Sciatic nerve (tissue), 2 donors: ENCODE measurements at places on chromosomes 5 and 9. TPM values are rescaled to one million over a fixed set of nuclear protein-coding genes. Genes with fewer than 3 reads are reported as not detected.
A peak's percentile ranks its signal among the peaks of the same experiment; 100 is the strongest.

DNA sequence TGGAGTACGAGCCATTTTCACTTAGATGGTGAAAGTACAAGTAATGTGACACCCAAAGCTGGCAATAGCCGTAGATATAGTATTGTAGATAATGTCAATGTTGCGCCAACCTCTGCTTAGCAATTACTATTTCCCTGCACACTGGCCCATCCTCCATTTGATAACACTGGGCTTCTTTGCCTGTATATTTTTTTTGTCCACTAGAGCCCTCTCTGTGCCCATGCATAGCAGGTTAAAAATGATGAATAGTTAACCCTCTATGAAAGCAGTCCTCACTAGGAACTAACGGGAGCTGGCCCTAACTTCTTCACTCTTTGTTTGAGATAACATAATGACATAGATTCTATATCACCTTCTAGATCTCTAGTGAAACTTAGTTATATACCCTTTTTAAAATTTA is 416.8 kb downstream of the TUSC1 start:
- no peak for DNase-seq

DNA sequence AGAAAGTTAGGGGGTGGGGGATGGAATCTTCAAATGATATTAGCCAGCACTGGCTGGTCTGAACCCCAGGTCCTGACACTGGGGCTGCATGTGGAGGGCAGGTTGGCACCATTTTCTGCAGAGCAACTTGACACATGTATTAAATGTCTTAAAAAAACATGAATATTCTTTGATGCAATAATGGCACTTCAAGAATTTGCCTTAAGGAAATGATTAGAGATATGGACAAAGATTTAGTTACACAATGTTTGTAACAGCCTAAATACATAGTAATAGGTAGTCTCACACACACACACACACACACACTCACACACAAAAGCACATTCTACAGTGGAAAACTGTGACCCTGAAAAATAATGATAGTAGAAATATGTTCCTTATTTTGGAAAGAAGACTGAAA is 3.6 kb downstream of the SVEP1 start:
- DNase-seq: no peak

GRCh38 chr5:105947461-105947860 is 1723.3 kb downstream of the EFNA5 start:
- no peak for DNase-seq

- no peak for DNase-seq
Measured at GRCh38 chr9:68791169-68791568, 86.1 kb downstream of the PIP5K1B start.

- DNase-seq: no peak
Measured at GRCh38 chr5:102855681-102856388, 100.7 kb downstream of the PAM start.

- DNase-seq: no peak
Measured at GRCh38 chr5:53099546-53099945, 10.0 kb downstream of the MOCS2 start.

DNA sequence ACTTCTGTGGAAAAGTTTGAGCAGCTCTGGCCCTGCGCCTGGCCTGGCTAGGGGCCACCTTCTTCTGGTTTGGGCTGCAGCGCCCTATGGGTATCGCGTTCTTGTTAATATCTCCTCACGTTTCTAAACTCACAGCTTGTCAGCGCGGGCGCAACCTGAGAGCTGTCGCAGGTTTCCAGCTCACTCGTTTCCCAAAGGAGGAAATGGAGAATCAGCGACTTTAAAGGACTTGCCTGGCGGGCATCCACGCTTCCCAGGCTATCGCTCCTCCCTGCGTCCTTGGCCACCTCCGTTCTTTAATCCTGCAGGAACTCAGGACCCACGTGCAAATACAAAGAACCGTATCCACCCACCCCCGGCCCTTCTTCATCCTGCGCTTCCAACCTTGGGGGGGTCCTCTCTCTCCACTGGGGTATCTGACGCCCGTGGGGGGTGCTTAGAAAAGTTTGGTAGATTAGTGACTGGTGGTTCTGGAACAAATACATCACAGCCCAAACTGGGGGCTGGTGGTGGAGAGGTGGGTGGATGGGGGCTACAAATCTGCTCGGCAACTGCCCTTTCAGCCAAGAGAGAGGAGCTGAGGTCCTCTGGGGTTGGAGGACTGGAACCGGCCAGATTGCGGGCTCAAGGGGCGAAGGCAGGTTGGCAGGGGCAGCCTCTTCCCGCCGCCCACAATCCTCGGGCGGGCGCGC is 578 bp upstream of the PSAT1 start:
- DNase-seq: peak; percentile 63

GRCh38 chr5:1111241-1111726 is 579 bp downstream of the SLC12A7 start:
- DNase-seq: no peak

GRCh38 chr5:89703817-89704216 is 705.7 kb downstream of the CETN3 start:
- no peak for DNase-seq

DNA sequence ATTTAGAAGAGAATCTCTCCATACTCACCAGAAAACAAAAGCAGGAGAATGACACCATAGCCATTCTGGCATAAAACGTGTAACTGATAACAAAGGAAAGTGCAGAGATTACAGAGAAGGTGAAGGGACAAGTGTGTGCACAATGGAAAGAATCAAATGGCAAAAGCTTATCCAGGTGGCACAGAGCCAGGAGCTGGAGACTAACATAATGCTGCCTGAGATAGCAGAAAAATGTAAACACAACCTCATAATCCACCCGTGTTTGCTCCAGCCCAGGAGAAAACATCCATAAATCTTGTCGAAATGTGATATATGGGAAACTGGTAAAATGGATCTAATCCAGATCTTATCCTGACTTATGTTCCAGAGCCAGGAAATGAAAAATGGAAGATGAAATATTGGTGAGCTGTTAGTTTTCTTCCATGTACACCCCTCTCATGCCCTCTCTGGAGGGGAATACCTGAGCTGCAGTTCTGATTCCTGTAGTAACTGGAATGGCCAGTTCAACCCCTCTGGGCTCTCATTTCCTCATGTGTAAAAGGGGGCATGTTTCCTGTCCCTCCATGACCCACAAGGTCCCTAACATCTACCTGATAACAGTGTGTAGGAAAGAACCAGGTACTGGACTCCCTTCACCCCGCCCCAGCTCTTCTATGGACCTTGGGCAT is 212.3 kb upstream of the DAPK1 start:
- DNase-seq: no peak

- no peak for DNase-seq
Measured at GRCh38 chr9:93493949-93494348, 40.6 kb upstream of the FAM120AOS start.

Gene IFNA6
- not detected for total RNA-seq

Gene IQGAP2
- 57.5 TPM for total RNA-seq

Gene NOP16
- total RNA-seq: 9.3 TPM
